Gastroesophageal sphincter (tissue), 4 donors: ENCODE measurements at places on chromosomes 16 and 17. TPM values are rescaled to one million over a fixed set of nuclear protein-coding genes. Genes with fewer than 3 reads are reported as not detected.

Gene SMYD4
- 14.0 TPM for total RNA-seq

Gene KRT20
- total RNA-seq, result not detected

Gene ZMYND15
- total RNA-seq, result not detected

- ATAC-seq, result no peak
Observed at GRCh38 chr17:22669721-22670120, 977.4 kb downstream of the KCNJ18 start.
